ENCODE measurements at places on chromosomes 7 and 10. TPM values are rescaled to one million over a fixed set of nuclear protein-coding genes. Genes with fewer than 3 reads are reported as not detected.

Gene TMEM213
- not detected for total RNA-seq

Gene HEPACAM2
- not detected for total RNA-seq

Gene PDZD7
- total RNA-seq, result 1.4 TPM

Gene SLC26A5
- total RNA-seq, result not detected

Gene SUGCT
- total RNA-seq, result 7.2 TPM

Gene IQUB
- total RNA-seq, result 0.50 TPM

Gene RADIL
- total RNA-seq, result 0.50 TPM

Gene CYP2C19
- total RNA-seq, result not detected

Gene MPP7
- 0.33 TPM for total RNA-seq

Gene OPALIN
- total RNA-seq, result not detected

Gene ALOX5
- not detected for total RNA-seq

Gene EFCAB10
- total RNA-seq, result not detected
